ENCODE measurements at places on chromosomes 5 and 9.

DNA sequence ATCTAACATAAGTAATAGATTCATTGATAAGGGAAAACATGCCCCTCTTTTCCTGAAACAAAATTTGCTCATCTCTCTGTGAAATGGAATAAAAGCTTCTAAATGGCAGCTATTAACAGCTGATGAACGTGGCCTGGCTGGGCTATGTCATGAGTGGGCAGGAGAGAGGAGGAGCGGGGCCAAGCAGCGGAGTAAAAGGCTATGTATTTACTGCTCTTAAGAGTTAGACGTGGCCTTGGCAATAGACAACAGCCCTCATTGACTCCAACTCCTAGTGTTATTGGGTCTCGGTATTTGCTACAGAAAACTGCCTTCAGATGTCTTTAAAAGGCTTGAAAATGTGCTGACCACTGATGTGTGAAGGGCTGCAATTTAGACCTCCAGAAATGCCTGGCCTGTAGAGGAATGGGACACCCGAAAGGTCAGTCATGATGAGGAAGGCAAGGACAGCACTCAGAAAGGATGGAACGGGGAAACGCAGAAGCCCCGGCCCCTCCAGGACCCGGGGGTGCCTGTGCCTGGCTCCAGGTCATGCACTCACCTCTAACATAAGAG lies 116.8 kb downstream of the PDZD2 start:
- no peak for DNase-seq

DNA sequence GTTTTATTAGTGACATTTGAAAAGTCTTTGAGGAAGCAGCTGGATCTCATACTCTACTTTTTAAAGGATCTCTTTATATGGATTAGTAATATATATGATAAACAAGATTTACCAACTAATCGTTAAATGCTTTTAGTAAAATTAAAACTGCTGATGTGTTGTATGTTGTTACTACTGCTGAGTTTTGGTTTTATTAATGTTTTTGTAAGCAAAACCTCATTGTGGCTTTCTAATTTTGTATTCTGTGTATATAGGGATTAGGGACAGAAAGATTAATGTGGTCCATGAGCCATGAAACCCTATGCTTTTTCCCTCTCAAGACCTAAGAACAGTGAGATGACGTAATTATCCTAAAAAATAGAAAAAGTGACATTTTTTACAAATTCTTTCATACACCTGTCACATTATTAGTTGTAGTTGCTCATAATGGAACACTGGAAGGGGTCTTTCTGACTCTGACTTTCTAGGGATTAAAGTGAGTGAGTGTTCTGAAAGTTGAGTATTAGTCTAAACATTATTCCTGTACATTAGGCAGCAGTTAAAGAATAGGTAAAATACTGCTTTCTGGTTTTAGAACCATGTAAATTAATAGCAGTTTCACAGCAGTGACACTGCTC lies 85.9 kb downstream of the SLC12A2 start:
- DNase-seq = no peak

DNA sequence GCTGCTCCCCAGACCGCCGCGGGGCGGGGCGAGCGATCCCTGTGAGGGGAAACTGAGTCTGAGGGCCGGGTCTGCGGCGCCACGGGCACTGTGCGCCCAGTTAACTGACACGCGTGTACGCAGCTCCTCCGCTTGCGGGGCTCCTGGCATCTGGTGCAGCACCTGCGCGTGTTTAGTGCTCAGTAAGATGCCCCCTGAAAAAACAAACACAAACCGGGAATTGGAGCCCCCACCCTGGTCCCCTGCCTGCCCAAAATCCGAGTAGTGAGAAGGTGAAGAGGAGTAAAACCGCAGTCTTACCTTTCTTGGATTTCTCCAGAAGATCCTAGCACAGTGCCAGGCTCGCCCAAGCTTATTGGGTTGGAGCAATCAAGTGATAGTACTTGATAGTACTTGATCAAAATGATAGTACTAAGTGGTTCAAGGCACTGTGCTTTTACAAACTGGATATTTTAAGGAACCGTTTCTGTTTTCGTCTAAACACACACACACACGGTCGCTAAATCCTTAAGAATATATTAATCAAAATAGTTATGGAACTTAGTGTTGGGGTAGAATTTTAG lies 2.7 kb upstream of the TRAF1 start:
- no peak for DNase-seq

GRCh38 chr9:121944711-121945191 lies 148.4 kb downstream of the TTLL11 start:
- DNase-seq = no peak

GRCh38 chr5:93100976-93101375 lies 480.0 kb downstream of the NR2F1-AS1 start:
- DNase-seq = no peak
